ENCODE measurements at places on chromosomes 3 and 15. TPM values are rescaled to one million over a fixed set of nuclear protein-coding genes. Genes with fewer than 3 reads are reported as not detected.
A peak's percentile ranks its signal among the peaks of the same experiment; 100 is the strongest.

CKMT1B gene
- 66.4 TPM for total RNA-seq

SYNM gene
- total RNA-seq = 235 TPM

UQCC5 gene
- not detected for total RNA-seq

SH2D7 gene
- not detected for total RNA-seq

PP2D1 gene
- total RNA-seq = not detected

DNA sequence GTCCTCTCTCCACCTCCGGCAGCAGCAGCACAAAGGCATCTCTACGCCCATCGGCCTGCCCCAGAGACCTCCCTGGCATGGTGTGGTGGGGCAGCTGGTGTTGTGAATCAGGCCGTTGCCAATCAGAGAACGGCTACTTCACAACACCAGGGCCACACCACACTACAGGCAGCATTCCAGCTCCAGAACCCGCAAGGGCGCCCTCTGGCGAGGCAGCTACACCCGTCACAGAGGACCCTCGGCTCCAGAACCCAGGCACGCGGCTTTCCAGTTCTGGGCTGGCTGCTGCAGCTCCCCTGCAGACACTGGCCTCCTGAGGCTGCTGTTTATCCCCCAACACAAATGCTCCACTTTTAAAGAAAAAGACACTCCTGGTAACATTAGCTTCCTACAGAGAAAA is 127.5 kb upstream of the TOPAZ1 start:
- no peaks in the 10 kb centered on the region for H3K4me1 ChIP-seq
- H3K27ac ChIP-seq = no peak overlapping the region
- no peak overlapping the region for H3K4me3 ChIP-seq
- H3K27me3 ChIP-seq = no peaks in the 10 kb centered on the region
- DNase-seq = peak; percentile 58

GRCh38 chr3:184757022-184757651 is 45.3 kb upstream of the MAGEF1 start:
- H3K27ac ChIP-seq = peak overlapping the region; percentile 63
- H3K27me3 ChIP-seq = no peaks in the 10 kb centered on the region
- no peak overlapping the region for H3K4me3 ChIP-seq
- H3K4me1 ChIP-seq = peaks cover 49% of the 10 kb centered on the region

- H3K4me1 ChIP-seq = no peaks in the 10 kb centered on the region
- no peaks in the 10 kb centered on the region for H3K27me3 ChIP-seq
- DNase-seq = no peak
- H3K4me3 ChIP-seq = no peak overlapping the region
- H3K27ac ChIP-seq = no peak overlapping the region
These were observed 1144.5 kb downstream of the TUSC7 start for GRCh38 chr3:117853923-117854668.

DNA sequence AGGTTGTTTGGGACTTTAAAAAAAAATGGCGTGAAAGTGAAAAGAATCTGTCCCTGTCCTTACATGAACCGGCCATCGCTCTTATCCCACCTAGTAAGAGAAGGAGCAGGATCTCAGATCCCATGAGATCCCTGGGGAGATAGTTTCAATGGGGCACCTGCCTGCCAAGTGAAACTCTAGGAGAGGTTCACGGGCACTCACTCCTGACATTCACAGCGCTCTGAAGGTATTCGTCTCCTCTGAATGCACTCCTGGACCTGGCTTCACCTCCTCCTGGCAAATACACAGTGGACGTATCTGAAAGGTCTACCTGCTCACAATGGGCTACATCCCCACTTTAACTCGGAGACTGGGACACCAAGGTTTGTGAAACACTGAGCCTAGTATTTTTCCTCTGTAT is 248.7 kb upstream of the ICE2 start:
- no peak overlapping the region for H3K27ac ChIP-seq
- peaks cover 2% of the 10 kb centered on the region for H3K4me1 ChIP-seq
- no peaks in the 10 kb centered on the region for H3K27me3 ChIP-seq
- H3K4me3 ChIP-seq = no peak overlapping the region
- no peak for DNase-seq
- no peaks in the 10 kb centered on the region for H3K36me3 ChIP-seq

- H3K36me3 ChIP-seq = no peaks in the 10 kb centered on the region
- DNase-seq = no peak
- no peak overlapping the region for H3K4me3 ChIP-seq
- no peaks in the 10 kb centered on the region for H3K27me3 ChIP-seq
- H3K27ac ChIP-seq = no peak overlapping the region
These were observed 278.3 kb downstream of the LRTM1 start for GRCh38 chr3:54649551-54649950.

GRCh38 chr3:154151969-154152368 is 30.8 kb downstream of the ARHGEF26 start:
- H3K4me3 ChIP-seq = no peak overlapping the region
- DNase-seq = no peak
- H3K4me1 ChIP-seq = no peaks in the 10 kb centered on the region
- no peaks in the 10 kb centered on the region for H3K27me3 ChIP-seq
- peaks cover 19% of the 10 kb centered on the region for H3K36me3 ChIP-seq

- no peak overlapping the region for H3K4me3 ChIP-seq
- no peak for DNase-seq
- no peak overlapping the region for H3K27ac ChIP-seq
- H3K4me1 ChIP-seq = no peaks in the 10 kb centered on the region
- no peaks in the 10 kb centered on the region for H3K27me3 ChIP-seq
- H3K36me3 ChIP-seq = no peaks in the 10 kb centered on the region
These were observed 121.8 kb downstream of the OSBPL10 start for GRCh38 chr3:31859245-31859644.

- H3K4me1 ChIP-seq = peaks cover 4% of the 10 kb centered on the region
- no peaks in the 10 kb centered on the region for H3K36me3 ChIP-seq
- no peaks in the 10 kb centered on the region for H3K27me3 ChIP-seq
- H3K4me3 ChIP-seq = no peak overlapping the region
- DNase-seq = peak; percentile 65
These were observed 194.6 kb upstream of the TPM1 start for GRCh38 chr15:62847900-62848489.

DNA sequence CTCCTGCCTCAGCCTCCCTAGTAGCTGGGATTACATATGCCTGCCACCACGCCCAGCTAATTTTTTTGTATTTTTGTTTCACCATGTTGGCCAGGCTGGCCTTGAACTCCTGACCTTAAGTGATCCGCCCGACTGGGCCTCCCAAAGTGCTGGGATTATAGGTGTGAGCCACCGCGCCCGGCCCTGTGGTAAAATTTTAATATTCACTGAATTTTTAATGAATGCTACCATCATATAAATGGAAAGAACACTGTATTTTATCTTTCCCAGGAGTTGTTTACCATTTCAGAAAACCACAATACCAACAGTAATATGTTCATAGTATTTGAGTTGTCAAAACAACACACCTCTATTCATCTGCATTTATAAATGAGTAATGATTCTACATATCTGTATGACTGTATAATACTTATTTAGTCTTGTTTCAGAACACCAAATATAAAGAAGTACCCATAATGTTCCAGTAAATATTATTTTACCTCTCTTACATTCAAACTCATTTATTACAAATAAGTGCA is 16.2 kb upstream of the MAGEF1 start:
- no peak overlapping the region for H3K4me3 ChIP-seq
- no peak overlapping the region for H3K27ac ChIP-seq
- H3K36me3 ChIP-seq = no peaks in the 10 kb centered on the region
- H3K27me3 ChIP-seq = no peaks in the 10 kb centered on the region
- peaks cover 7% of the 10 kb centered on the region for H3K4me1 ChIP-seq
